CD4-positive, alpha-beta T cell treated with Interleukin-15 for 4 hours (primary cell): ENCODE measurements at places on chromosomes 11 and 22.
A peak's percentile ranks its signal among the peaks of the same experiment; 100 is the strongest.

GRCh38 chr11:13269775-13270174 is 7.8 kb upstream of the BMAL1 start:
- DNase-seq: no peak

DNA sequence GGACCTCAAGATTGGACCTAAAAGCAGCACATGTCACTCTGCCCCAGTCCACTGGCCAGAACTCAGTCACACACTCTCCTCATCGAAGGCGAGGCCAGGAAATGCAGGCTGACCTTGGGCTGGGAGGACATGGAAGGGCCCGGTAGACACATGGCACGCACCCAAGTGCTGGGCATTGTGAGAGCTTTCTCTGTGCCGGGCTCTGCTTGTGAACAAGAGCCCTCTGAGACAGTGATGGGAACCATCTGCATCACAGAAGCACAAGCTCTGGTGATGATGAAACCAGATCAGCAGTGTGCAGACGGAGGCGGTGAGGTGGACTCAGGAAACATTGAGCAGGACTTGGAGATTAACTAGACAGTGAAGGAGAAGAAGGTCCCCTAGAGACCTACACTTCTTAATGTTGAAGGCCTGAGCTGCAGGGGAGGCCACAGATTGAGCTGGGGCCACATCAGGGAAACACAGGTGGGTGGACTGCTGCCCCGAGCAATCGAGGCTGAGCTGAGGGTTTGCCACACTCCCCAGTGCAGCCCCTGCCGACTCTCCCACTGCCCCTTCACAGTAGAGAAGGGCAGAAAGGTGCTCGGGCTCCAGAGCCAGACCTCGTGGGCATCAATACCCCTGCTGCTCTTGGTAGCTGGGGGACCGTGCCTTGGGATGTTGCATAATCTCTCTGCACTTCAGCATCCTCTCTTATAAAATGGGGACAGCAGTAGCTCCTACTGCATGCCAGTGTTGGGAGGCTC is 1460.5 kb downstream of the TBC1D22A start:
- DNase-seq: no peak

- no peak for DNase-seq
Observed at GRCh38 chr11:116962108-116962507, 124.7 kb upstream of the APOA1 start.

DNA sequence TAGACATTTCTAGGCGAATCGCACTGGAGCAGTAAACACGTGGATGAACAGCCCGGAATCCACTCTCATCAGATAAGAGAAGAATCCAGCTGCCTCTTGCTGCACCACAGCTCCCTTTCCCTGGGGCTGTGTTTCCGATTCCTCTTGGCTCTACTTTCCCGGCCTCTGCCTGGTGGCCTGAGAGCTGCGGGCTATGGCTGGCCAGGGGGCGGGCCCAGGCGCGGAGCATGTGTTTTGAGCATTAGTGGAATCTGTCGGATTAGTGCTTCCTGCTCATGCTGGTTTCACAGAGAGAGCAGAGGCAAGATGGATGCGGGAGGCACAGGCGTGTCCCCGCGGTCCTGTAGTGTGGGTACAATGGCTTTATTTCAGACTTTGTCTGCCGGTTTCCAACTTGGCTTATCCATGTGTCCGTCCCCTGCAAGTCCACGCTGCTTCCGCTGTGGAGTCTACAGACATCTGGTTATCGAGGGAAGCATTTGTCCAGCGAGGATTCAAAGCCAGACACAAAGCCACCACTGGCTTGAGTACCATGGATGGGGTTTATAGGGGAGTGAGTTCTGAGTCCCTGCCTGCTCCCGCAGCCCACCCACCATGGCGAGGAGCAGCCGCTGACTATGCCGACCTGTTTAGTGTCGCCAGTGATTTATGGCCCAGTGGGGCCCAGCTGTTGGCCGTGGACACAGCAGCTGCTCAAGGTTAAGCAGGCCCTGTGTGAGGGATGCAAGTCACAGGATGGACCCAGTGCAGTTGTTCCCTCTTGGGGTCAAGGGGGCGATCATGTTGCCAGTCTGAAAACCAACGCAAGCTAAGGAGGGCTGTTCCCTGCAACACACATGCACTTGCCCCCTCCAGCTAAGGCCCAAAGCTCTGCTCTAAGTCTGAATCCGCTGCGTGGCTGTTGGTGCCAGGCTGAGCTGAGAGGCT is 43.3 kb upstream of the EP300 start:
- DNase-seq: no peak

- no peak for DNase-seq
Observed at GRCh38 chr11:95229993-95230809, 801 bp downstream of the SESN3 start.

GRCh38 chr22:19879246-19879570 is 24.5 kb upstream of the GNB1L start:
- DNase-seq: no peak

- DNase-seq: peak; percentile 76
Observed at GRCh38 chr11:64742889-64743590, 902 bp downstream of the RASGRP2 start.

GRCh38 chr11:26805001-26805400 is 83.1 kb upstream of the SLC5A12 start:
- no peak for DNase-seq

GRCh38 chr22:17065433-17065832 is 19.4 kb upstream of the IL17RA start:
- DNase-seq: no peak

DNA sequence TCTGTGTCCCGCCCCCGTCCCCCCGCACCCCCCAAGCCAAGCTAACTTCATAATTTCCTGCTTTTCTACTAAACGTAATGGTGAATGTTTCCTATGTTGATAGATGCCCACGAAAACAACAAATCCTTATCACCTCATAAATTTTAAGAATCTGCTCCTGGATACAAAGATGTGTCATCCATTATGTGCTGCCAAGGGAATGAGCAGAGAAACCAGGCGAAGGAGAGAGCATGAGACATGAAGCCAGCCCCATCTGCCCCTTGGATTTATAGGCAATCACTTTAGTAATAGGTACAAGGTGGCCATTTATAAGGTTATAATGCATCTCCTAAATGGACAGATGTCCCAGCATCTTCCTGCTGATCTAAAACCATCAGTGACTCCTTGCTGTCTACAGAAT is 30.3 kb downstream of the LAYN start:
- DNase-seq: no peak

- DNase-seq: no peak
Observed at GRCh38 chr11:48036466-48036865, 56.1 kb downstream of the PTPRJ start.

DNA sequence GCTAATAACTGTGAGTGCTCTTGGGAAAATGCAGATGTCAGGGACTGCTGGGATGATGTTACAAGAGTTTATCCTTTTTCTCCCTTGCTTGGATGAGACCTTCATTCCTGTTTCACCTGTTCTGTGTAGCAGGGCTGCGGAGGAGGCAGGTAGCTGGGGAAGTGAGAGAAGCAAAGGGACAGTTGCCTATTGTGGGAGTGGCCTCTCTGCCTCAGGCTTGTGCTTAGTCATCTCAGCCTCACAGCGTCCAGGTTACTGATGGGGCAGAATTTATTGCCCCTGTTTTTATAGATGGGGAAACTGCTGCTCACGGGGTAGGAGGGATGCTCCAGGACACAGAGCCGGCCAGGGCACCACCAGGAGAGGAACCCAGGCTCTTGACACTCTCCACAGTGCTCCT is 1.7 kb downstream of the STX3 start:
- DNase-seq: no peak
